ENCODE measurements at places on chromosomes 1 and 21.

DNA sequence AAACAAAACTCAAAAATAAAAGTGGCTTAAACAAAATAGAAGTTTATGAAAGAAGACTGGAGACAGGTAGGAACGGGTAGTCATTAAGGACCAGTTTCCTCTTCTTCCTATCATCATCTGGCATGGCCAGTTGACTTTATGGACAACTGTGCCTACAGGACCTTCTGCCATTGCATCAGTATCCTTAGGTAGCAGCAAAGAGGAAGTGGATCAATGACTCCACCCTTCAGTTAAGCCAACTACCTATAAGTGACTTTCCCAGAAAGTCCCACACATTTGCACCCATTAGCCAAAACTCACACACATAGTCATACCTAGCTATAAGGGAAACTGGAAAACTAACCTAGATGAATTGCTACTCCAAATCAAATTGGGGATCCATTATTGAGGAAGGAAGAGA lies 51.7 kb downstream of the RASAL2 start:
- DNase-seq: no peak

DNA sequence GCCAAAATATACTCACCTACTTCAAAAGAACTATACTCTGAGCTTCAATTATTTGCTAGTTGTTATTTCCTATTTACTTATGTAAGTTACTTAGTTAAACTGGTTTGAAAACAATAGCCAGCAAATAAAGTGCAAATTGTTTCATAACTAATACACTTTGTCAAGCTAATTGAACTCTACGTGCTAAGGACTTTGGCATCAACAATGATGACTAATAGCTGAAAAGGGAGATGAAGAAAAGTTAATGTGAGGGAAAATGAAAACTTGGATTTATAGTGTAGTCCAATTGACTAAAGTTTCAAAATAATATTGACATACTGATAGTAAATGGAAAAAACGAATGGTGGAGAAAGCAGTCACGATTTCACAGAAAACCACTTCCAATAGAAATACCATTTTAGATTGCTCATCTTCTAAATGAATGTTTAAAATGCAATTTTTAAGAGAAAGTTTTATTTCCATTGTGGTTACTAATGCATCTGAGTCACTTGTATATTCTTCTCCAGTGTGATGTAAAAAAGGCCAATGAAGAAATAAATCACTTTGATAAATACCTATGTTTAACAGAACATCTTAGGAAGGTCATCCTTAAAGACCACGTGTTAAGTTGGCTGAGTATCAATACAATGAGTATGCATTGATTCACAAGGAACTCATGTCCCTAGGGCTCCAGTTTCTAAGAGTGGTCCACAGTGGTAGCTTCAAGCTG lies 455.2 kb downstream of the LTN1 start:
- DNase-seq: no peak

- DNase-seq: no peak
These were observed 41.0 kb upstream of the ST6GALNAC5 start for GRCh38 chr1:76826072-76826845.

DNA sequence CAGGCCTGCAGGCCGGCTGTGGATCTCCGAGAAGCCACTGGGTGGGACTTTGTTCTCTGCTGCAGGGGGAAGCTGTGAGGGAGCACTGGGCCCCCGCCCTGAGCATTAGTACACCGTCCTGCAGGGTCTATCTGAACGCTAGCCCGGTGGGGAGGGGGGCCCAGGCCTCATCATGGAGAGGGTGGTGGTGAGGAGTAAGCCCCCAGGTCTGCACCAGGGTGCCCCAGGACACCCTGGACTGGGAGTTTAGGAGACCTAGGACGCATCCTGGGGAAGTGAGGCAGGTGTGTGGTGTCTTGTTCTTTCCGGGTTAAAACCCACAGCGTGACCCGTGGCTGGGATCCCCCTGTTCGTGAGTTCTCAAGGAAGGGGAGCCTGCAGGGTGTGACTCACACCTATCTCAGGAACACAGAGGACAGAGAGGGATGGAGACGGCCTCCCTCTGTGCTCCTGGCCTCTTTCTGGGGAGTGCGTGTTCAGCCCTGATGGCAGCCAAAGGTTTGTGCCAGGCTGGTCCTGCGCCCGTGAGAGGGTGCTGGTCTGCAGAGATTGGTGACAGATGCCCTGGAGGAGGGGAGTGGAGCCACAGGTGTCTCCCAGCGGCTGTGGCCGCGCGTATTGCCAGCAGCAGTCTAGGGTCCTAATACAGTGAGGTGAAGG lies 44.8 kb downstream of the AGPAT3 start:
- DNase-seq: no peak

DNA sequence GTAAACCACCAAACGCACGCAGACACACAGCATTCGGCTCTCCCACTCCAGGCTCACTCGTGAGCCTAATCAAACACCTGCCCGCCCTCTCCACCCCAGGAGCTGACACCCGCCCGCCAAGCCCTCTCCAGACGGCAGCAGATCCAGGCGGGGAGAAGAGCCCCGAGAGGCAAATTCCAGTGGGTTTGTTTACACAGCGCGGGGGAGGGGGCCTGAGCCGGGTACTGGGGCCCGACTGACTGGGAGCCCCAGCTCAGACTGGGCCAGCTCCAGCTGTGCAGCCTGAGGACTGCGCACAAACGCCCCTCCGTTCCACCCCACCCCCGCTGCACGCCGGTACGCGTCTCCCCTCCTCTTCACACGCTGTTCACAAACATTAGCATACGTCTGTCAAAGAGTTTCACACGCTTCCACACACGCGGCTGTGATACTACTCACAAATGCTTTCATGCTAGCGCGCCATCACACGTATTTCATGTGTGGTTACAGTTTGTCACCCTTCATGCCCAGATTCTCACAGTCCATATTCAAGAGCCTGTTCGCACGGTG lies 1.0 kb upstream of the EFNA1 start:
- DNase-seq: no peak

DNA sequence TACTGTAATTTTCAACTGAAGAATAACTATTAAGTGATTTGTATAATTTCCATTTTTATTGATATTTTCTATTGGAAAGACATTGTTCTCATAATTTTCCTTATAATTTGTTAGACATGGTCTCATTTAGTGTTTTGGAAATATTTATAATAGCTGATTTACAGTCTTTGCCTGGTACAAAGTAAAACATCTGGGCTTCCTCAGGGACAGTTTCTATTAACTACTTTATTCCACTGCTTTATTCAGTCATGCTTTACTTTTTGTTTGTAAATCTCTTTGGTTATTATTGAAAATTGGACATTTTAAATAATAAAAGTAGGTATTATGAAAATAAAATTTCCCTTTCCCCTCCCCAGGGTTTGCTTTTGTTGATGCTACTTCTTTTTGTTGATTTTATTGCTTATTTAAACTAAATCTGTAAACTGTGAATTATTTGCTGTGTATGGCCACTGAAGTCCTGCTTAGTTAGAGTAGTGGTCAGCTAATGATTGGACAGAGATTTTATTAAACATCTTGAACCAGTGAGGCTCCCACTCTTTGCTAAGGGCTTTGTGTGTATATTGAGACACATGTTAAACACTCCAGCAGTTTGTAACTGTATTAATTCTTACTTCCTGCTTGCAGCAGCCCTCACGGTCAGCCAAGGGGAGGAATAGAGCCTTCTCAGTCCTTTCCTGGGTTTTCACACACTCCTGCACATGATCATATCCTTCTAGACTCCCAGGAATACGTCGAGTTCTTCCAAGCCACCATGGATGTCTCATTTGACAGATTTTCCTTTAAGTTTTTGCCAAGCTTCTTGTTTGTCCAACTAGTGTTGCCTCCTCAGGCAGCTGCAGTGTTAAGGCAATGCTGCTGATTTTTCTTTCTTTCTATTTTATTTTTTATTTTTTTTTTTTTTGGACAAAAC lies 994.6 kb upstream of the PRMT6 start:
- no peak for DNase-seq

DNA sequence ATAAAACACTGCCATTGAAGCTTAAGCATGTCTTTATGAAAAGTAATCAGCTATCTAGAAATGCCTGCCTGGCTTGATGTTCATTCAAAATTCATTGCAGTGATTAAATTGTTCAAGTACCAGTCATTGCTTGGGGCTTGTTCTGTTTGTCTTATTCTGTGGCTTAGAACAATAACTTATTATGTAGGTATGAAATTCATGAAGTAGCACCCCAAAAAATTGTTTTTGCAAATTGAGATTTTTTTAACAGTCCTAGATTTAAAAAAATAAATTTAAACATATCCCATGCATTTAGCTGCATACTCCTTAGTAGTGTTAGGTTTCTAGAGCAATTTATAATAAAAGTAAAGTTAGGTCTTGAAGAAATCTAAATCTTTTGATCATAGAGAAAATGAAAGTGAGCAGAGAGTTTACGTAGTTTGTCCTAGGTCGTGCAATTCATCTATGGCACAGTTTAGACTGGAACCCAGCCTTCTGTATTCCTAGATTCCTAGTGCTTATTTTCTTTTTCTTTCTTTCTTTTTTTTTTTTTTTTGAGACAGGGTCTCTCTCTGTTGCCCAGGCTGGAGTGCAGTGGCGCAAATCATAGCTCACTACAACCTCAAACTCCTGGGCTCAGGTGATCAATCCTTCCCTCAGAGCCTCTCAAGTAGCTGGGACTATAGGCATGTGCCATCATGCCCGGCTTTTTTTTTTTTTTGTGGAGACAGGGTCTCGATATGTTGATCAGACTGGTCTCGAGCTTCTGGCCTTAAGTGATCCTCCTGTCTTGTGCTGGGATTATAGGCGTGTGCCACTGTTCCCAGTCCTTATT lies 9.3 kb downstream of the MIER1 start:
- DNase-seq: no peak

DNA sequence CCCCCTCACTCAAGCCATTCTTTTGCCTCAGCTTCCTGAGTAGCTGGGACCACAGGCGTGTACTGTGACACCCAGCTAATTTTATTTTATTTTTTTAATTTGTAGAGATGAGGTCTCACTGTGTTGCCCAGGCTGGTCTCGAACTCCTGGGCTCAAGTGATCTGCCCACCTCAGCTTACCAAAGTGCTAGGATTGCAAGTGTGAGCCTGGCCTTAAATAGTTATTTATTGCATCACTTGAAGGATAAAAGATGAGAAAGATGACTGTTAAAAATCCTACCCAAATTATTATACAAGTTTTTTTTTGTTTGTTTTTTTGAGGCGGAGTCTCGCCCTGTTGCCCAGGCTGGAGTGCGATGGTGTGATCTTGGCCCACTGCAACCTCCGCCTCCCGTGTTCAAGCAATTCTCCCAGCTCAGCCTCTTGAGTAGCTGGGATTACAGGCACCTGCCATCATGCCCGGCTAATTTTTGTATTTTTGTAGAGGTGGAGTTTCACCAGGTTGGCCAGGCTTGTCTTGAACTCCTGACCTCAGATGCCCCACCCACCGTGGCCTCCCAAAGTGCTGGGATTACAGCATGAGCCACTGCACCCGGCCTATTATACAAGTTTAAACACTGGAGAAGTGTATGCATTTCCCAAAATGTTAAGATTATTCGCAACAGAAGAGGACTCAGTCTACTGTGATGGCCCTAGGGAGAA lies 2.3 kb downstream of the UTP11 start:
- DNase-seq: no peak

DNA sequence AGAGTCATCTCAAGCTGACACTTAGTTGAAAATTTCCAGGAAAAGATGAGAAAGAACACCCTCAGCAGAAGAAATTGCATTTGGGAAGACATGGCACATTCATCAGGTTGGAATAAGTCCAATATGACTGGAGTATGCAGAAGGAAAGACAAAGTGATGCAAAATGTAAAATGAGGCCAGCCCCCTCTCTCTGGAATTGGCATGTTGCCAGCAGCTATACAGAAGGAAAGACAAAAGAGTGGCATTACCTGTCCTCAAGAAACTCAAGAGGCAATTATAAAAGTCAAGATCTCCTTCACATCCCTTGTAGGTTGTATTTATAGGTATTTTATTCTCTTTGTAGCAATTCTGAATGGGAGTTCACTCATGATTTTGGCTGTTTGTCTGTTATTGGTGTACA lies 426.3 kb downstream of the AGBL4 start:
- DNase-seq: no peak
